Amniotic epithelial cell (primary cell): ENCODE measurements at places on chromosomes 3 and 15.

DNA sequence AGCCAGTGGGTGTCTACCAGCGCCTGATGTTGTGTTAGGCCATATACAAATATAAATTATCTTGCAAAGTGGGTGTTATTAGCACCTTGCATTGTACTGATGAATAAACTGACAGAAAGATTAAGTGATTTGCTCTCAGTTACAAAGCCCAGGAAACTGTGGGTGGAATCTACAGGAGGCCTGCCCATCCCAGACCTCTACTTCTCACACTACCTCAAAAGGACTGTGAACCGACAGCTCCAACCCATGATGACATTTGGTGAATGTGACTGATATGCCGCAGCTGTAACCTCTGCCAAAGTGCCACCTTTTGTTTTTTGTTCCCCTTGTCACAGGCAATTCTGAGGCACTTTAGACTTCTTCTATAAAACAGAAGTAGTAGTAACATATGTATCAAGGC is 43.7 kb upstream of the KCNMB2 start:
- no peak for DNase-seq

DNA sequence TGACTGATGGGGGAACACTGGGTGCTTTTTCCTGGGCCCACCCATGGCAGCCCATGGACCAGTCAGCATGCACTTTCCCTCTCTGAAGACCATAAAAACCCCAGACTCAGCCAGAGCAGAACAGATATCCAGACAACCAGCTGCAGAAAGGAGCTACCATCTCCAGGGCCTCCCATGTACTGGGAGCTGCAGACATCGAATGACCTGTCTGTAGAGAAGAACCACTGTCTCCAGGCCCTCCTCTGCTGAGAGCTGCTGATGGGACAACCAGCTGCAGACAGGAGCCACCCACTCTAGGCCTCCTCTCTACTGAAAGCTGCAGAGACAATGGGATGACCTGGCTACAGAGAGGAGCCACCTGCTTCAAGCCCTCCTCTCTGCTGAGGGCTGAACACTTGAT is 66.6 kb downstream of the PROS1 start:
- no peak for DNase-seq

DNA sequence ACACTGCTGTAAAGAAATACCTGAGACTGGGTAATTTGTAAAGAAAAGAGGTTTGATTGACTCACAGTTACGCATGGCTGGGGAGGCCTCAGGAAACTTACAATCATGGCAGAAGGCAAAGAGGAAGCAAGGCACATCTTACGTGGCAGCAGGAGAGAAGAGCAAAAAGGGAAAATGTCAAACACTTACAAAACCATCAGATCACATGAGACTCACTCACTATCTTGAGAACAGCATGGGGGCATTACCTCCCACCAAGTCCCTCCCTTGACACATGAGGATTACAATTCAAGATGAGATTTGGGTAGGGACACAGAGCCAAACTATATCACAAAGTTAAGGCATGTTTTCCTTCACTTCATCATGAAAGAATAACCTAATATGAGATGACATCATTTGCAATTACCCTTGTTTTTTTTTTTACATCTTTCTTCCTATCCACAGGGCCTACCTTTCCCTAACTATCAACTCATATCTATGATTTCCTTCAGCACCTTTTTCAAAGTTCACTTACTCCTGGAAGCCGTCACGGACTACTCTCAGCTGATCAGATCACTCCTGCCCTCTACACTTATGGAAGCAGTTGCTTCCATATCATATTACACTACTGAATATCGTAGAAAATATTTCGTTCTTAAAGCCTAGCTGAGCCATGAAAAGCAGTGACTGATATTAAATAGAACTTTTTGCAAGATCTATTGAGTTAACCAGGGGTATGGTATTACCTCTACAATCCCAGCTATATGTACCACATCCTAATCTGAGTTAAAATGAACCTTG is 25.5 kb upstream of the ATP8B4 start:
- no peak for DNase-seq

GRCh38 chr3:17431484-17432045 is 310.9 kb downstream of the TBC1D5 start:
- DNase-seq, result no peak

- no peak for DNase-seq
Observed at GRCh38 chr3:71372911-71373637, 210.5 kb downstream of the FOXP1 start.

DNA sequence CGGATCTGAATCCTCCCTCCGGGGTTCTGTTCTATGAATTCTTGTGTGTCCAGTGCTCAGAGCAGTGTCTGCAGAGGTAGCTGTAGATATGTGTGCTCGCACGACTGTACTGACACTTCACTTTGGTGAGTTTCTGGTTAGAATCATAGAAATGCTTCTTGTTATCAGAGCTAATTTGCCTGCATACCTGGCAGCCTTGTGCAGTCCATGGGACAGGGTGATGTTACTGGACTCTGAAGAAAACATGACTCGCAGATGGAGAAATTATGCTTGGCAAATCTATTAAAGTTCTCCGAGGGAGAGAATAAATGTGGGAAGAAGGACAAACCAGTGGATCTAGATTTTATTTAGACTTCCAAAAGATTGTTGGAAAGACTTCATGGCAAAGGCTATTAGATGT is 12.2 kb downstream of the CGNL1 start:
- no peak for DNase-seq

GRCh38 chr15:49982584-49982983 is 136.4 kb downstream of the ATP8B4 start:
- peak; percentile 98 for DNase-seq

DNA sequence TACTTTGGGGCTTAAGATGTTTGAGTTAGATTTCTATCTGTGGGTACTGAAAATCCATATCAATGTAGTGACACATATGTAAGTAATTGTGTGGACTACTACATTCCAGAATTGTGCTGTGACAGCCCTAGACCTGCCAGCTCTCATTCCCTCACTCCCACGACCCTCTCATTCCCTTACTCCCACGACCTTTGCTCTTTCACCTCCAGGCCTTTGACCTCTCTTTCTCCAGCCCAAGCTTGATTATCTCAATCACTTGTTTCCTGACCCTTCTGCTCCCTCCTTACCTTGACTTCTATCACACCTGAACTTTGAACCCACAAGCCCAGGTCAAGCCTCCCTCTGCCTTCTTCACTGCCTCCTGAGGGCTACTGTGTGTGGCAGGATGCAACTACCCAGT is 3.6 kb upstream of the RUVBL1 start:
- no peak for DNase-seq

GRCh38 chr15:87623832-87624231 is 632.7 kb downstream of the NTRK3 start:
- no peak for DNase-seq

- DNase-seq, result no peak
Observed at GRCh38 chr3:44989636-44990373, 13.8 kb downstream of the EXOSC7 start.

GRCh38 chr15:28868744-28869345 is 16.9 kb upstream of the APBA2 start:
- no peak for DNase-seq

- DNase-seq, result no peak
Observed at GRCh38 chr15:42175671-42176070, 19.2 kb upstream of the PLA2G4F start.

GRCh38 chr3:66355997-66356396 is 135.2 kb downstream of the SLC25A26 start:
- DNase-seq, result no peak

- peak; percentile 96 for DNase-seq
Observed at GRCh38 chr15:67146875-67147381, 81.5 kb downstream of the SMAD3 start.

GRCh38 chr3:52132930-52133329 is 21.3 kb downstream of the POC1A start:
- DNase-seq, result no peak

DNA sequence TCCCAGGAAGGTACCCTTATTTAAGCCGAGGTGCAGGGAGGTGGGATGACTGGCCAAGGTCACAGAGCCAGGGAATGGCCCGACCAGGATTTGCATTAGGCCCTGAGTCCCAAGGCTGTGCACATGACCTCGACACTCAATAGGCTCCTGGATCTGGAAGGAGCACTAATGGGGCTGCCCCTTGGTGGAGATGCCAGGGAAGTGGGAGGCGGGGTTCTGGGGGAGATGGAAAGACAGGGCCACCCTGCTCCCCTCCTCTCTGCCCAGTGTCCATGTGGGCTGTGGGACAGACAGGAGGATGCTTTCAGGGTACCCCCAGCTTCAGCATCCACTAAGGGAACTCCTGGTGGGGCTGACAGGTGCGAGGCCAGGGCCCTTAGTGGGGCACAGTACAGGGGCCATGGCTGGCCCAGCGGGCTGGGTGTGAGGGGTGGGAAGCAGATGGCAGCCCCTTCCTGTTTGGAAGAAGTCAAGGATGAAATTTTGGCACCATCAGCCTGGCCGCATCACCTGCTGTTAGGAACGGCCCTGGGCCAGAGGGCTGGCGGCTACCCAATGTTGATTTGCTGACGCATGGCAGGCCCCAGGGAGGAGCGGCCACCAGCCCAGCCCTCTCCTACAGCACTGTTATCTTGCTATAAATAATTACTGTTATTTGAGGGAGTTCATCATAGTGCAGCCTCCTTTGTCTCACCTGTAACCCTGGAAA is 37.3 kb downstream of the ATP2B2 start:
- DNase-seq, result no peak

- DNase-seq, result no peak
Observed at GRCh38 chr15:74884428-74885223, 5.2 kb upstream of the MPI start.

DNA sequence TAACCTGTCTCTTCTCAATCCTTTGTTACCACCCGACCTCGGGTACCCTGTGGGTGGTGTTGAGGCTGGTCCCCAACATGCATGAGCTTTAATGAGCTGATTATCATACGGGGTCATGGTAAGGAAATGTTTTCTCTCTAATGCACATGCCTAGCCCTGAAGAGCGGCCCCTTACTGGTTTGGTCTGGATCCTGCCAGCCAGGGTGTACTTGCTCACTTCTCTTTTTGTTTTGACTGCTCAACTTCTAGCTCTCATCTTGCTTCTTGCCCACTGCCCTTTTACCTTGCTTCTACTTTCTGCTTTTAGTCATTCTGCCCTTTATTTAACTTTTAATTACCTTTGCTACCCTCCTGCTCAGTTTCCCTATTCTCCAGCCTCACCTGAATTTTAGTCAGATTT is 44.3 kb upstream of the ACAD9 start:
- DNase-seq, result no peak
